Activated CD4-positive, alpha-beta T cell treated with anti-CD3 and anti-CD28 coated beads, Interleukin-2, amount 50 U/mL, for 16 hours (primary cell): ENCODE measurements at places on chromosomes 11 and 22.
A peak's percentile ranks its signal among the peaks of the same experiment; 100 is the strongest.

GRCh38 chr11:10597877-10598351 lies 29.4 kb upstream of the LYVE1 start:
- DNase-seq: no peak

DNA sequence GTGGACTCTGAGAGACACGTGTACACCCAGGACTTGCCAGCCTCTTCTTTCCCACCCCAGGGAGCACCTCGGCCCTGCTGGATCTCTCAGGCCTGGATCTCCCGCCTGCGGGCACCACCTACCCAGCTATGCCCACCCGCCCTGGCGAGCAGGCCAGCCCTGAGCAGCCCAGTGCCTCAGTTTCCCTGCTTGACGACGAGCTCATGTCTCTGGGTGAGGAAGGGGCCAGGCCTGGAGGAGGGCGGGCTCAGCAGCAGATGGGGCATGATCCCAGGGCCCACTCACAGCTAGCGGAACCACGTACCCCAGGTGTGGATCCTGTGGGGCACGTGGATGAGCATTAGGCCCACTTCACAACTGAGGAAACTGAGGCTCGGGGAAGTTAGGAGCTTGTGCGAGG lies 13.7 kb upstream of the SH3BP1 start:
- DNase-seq: no peak

DNA sequence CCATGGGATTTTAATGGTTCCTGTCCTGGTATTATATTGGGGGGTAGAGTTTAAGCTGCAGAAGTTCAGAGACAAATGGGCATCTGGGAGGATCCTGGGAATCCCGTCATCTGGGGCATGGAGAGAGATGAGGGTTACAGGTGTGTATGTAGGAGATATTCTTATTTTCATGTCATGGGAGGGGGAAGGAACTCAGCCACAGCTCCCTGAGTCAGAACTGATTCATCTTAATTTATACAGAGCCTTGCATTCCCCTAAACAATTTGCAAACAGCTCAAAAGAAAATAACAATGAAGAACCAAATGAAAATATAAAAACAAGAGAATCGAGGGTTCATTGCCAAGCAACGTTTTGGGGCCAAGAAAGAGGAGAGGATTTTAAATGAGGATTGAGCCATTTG lies 155.9 kb upstream of the TBCEL start:
- DNase-seq: no peak

DNA sequence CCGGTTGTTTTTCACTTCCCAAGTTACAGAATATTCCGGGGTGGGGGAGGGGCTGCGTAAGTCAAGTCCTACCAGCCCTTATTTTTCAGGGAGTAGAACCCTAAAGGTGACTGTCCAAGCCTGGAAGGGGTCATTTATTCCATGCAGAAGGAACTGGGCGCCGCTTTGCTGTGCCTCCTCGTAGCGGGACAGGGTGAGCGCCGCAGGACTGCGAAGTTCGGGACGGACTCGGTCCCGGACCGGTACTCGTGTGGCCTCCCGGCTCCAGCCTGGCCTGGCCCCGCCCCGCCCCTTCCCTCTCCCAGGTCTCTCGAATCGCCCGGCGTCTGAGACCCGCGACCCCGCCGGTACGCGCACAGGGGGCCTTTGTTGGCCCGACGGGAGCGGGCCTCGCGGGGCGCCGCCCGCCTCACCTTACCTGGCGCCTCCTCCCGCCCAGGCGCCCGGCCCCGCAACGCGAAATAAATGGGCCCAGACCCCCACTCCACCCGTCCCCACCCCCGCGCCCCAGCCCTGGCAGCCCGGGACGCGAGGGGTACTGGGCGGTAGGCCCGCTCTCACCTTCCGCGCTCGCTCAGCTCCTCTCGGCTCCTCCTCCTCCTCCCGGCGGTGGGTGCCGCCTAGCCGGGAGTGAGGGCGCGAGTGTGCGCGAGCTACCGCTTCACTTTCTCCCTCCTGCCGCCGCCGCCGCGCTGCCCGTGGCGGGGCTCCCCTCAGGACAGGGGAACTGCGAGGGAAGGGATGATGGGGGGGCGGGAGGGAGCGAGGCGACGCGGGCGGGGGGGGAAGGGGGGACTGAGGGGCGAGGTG lies 698 bp downstream of the PAK1 start:
- peak; percentile 35 for DNase-seq

DNA sequence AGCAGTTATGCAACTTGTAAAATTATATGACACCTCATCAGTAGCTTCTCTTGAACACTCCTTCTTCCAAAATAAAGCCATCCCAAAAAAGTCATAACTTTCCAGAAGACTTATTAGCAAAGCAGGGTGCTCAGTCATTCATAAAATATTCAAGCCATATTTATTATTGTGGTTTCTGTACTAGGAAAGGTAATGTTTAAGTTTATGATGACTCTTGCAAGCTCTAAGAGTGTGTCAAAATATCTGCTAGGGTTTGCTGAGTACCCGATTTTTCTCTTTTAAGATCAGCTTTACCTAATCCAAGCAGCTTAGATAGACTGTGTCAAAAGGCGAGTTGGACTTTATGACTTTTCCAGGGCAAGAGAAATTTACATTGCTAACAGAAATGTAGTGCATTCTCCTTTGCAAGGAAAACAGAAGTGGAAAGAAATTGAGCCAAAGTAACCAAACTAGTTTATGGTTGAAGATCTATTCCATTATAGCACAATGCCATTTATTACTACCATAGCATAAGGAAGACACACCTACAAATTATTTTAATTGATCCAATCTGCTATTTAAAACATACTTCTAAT lies 98.0 kb upstream of the SOX6 start:
- DNase-seq: no peak

GRCh38 chr11:107562647-107563208 lies 2.8 kb downstream of the ALKBH8 start:
- DNase-seq: peak; percentile 47

DNA sequence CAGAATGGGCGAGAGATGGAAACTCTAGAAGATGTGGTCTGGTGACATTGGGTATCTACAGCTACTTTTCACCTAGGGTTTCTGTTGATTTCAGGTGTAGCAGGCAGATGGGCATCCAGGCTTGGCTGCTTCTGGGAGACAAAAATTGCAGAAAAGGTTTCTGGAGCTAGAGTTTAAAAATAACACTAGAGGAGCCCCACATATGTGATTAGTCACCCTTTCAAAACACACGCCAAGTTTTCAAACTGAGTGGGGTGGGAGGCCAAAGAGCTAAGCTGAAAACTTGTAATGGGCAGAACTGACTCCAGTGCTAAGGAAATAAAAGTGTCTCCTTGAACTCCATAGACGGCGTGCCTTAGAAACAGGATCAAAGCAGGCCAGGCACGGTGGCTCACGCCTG lies 80.8 kb downstream of the GRK3 start:
- DNase-seq: no peak

DNA sequence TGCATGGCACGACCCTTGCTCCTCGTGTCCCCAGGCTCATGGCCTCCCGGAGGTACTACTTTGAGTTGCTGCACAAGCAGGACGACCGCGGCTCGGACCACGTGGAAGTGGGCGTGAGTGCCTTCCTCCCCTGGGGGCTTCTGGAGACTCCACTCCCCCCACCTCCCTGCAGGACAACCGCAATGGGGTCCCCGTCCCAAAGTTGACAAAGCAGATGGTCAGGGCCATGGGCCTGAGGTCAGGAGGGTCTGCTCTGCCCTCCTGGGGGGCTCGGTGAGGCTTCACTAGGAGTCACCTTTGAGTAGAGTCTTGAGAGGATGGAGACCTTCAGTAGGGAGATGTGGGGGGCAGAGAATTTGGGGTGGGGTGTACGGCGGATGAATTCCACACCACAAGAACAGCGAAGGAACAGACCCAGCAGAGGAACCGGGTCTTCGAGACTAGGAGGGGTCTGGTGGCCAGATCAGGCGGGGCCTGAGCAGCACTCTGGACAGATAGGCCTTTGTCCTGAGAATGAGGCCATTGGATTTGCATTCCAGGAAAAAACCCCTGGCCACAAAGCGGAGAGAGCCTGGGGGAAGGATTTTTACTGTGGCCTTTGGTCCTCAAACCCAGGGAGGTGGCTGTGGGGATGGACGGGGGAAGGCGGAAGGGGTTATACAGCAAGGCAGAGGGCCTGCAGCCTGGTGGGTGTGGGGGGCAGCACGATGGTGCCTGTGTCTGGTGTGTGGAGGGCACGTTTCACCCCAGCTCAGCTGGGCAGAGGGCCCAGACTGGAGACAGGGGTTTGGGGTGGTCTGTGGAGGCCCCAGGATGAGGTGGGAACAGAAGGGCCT lies 4.6 kb downstream of the B4GALNT4 start:
- no peak for DNase-seq

DNA sequence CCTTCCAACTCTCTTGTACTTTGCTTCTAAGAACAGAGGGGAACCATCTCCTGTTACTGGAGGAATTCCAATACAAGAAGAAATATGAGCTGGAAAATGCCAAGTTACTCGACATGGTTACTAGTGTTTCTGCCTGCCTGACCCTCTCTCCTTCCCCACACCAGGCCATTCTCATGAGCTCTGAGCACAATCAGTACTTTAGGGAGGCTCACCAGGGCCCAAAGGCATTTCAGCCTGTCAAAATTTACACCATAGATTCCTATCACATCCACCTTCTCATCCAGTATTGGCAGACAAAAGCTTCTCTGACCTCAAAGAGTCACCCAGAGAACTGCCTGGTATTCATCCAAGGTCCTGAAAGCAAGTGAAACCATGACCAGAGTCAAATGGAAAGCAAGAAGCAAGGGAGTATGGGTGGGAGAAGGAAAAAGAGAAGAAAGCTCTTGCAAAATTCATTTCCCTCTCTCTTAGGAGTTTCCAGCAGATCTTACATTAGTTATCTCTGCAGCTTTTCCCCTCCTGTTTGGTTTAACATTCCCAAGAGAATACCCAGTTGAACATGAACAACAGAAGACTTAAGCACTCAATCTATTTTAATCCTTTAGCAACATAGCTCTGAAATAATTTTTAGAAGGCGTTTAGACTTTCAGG lies 58.7 kb upstream of the NCAM1 start:
- no peak for DNase-seq

GRCh38 chr22:24201681-24202614 lies 20.7 kb downstream of the SUSD2 start:
- no peak for DNase-seq

GRCh38 chr11:69044111-69045013 lies 4.4 kb upstream of the TPCN2 start:
- peak; percentile 17 for DNase-seq

- no peak for DNase-seq
These were observed 293.6 kb upstream of the MTNR1B start for GRCh38 chr11:92675810-92676209.

DNA sequence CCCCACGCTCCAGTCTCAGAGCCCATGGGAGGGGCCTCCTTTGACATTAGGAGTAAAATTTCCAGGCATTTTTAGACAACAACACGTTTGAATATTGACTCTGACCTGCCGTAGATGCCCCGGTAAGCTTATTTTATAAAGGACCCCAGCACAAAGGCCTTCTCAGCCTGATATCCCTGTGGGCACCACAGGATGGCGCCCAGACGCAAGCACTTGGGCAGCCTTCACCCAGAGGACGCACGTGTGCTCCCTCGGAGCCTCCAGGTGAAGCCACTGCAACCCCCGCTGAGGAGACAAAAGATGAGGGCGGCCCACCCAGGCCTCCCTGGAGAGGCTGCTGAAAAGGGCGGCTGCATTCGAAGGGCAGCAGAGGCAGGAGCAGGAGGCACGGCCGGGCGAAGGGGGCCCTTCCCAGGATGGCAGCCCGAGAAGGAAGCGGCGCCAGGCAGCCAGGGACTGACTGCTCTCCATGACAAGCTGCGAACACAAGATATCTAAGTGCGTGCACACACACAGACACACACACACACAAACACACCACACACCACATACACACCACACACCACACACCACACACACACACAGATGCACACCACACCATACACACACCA lies 15.2 kb upstream of the TH start:
- peak; percentile 21 for DNase-seq

- DNase-seq: no peak
These were observed 32.9 kb downstream of the ARVCF start for GRCh38 chr22:19983741-19984140.

DNA sequence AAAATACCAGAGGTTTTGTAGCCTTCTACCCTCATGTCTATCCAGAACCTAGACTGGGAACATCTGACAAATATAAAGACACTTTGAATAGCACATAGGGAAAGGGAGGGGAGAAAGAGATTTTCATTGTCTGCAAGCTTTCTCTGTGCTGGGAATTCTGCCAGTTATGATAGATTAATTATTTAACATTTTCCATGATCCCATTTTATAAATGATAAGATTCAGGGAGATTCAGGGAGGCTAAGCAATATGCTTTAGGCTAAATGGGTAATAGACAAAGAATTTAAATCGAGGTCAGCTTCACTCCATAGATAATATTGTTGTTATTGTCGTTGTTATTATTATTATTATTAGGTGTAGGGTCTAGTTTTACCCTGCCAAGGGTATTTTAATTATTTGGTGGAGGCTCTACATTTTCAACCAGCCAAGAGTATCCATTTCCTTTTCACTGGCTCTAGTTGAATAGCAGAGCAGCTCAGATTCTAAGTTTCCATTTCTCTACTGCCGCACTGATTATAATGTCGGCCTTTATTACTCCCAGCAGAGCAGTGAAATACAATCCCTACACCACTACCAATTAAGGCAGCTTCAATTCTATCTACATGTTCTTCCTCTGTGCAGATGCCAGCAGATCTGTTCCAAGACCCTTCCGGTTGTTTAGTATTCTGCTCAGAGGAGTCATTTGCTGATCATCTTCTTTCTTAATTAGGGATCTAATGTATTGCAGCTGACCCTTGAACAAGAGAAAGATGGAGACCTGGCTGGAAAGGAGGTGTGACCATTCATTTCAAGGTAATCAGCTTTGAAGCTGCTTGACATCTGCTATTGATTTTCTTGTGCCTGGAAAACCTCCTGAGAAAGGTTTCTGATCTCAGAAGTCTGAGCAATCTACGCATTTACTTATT lies 23.8 kb upstream of the SYN3 start:
- no peak for DNase-seq

GRCh38 chr11:1796413-1797011 lies 32.8 kb upstream of the CTSD start:
- DNase-seq: no peak

DNA sequence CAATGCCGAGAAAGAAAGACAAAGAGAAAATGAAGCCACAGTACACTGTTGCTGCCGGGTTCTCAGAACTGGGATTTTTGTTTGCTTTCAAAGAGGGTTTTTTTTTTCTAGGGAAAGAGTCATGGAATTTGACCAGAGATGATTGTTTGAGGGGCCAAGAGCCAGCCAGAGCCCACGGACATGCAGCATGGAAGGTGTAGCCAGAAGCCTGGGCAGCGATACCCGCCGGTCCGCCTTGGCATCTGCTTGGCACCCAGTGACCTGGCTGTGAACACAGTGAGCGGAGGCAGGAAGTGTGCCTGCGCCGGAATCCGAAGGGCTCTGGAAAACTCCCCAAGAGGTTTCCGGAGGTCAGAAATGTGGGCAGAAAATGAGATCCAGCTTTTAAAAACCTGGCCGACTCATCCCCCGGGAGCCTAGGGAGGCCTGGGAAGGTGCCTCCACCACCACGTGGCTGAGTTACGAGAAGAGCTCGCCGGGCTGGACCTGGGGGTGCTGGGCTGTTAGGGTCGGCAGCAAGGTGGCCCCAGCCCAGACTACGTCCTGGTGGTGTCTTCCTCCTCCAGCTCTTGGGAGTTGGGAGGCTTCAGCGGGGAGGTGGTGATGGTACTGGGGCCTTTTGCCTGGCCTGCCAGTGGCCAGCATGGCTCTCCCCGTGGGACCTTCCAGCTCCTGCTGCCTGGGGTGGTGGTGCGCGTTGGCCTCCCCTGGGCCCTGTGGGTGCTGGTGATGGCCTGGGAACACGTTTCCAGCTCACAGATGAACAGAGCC lies 61.6 kb upstream of the PPARA start:
- DNase-seq: no peak
